ENCODE measurements at places on chromosomes 2 and 18. TPM values are rescaled to one million over a fixed set of nuclear protein-coding genes. Genes with fewer than 3 reads are reported as not detected.

GRCh38 chr2:196170606-196171247 is 651 bp downstream of the STK17B start:
- peak; percentile 51 for DNase-seq
- H3K4me3 ChIP-seq: peak overlapping the region; percentile 94
- H3K27me3 ChIP-seq: peaks cover 2% of the 10 kb centered on the region
- peaks cover 39% of the 10 kb centered on the region for H3K4me1 ChIP-seq
- H3K27ac ChIP-seq: peak overlapping the region; percentile 83

DNA sequence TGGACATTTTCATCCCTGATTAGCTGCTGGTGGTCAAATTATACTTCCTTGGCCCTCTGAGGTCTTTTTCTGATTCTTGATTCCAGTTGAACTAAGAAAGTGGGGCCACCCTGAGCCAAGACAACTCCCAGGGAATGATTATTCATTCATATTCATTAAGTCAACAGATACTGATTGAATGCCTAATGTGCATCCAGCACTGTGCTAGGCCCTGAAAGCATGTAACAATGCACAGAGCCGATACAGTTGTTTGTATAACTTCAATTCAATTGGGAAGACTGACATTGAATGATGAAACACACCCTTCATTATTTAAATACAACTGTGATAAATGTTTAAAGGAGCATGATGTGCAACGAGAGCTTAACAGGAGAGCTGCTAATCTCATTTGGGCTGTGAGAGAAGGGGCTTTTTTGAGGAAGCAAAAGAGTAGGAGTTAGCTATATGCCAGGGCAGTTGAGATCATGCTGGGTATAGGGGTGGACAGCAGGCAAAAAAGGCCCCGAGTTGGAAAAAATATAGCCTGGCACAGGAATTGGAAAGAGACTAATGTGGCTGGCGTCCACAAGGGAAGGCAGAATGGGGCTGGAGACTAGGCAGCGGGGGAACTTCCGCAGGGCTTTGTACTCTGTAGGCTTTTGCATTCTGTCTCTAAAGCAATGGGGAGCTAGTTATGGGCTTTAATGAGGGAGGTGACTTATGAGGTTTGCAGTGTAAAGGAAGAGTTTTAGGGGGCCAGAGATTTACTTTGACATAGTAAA is 57.2 kb upstream of the ACVR1 start:
- no peak overlapping the region for H3K4me3 ChIP-seq
- no peaks in the 10 kb centered on the region for H3K36me3 ChIP-seq
- DNase-seq: no peak
- peaks cover 4% of the 10 kb centered on the region for H3K27me3 ChIP-seq
- no peaks in the 10 kb centered on the region for H3K4me1 ChIP-seq

GRCh38 chr18:66769375-66769774 is 165.5 kb upstream of the CDH19 start:
- no peaks in the 10 kb centered on the region for H3K27me3 ChIP-seq
- no peak overlapping the region for H3K27ac ChIP-seq
- H3K36me3 ChIP-seq: no peaks in the 10 kb centered on the region

- DNase-seq: no peak
- no peaks in the 10 kb centered on the region for H3K36me3 ChIP-seq
- H3K4me1 ChIP-seq: peaks cover 21% of the 10 kb centered on the region
- no peaks in the 10 kb centered on the region for H3K27me3 ChIP-seq
Observed at GRCh38 chr2:48213646-48214045, 307.3 kb upstream of the FBXO11 start.

DNA sequence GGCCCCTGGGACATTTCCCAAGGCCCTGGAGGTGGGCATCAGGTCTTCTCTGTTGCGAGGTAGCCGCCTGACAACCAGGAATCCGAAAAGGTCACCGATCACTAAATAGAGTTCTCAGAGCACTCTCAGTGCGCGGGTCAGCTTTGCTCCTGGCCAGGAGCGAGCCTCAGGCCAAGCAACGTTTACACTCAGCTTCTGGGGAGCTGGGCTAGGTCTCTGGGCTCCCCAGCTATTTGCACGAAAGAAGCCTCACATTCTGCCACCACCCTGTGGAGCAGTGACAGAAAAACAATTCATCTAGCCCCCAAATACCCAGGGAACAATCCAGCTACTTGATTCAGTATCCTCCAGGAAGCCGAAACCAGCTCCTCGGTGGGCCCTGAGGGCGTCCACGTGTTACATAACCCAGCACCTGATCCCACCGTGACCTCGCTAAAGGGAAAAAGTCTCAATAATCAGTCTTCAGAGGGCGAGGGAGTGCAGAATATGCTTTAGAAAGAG is 3.3 kb downstream of the SH3BP4 start:
- peaks cover 15% of the 10 kb centered on the region for H3K27me3 ChIP-seq
- DNase-seq: no peak
- H3K4me1 ChIP-seq: peaks cover 76% of the 10 kb centered on the region
- peak overlapping the region; percentile 47 for H3K27ac ChIP-seq

DNA sequence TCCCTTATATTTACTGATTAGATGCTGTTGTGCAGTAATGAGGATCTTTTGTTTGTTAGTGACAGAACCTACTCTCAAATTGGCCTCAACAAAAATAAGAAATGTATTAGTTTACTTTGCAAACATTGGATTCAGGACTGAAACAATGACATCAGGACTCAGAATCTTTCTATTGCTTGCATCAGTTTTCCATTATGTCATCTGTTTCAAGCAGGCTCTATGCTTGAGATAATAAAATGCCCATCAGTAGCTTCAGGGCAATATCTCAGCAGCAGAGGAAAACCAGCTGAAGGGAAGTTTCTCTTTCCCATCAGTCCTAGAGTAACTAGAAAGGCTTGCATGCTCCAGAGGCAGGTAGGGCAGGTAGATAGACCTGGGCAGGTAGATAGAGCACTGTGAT is 375.5 kb upstream of the SLC8A1 start:
- no peak overlapping the region for H3K4me3 ChIP-seq
- peaks cover 5% of the 10 kb centered on the region for H3K4me1 ChIP-seq
- 0 out of 2 replicates have a peak, but pooled peaks cover under 1% of the 10 kb centered on the region for H3K36me3 ChIP-seq
- DNase-seq: no peak
- H3K27ac ChIP-seq: no peak overlapping the region
- no peaks in the 10 kb centered on the region for H3K27me3 ChIP-seq

DNA sequence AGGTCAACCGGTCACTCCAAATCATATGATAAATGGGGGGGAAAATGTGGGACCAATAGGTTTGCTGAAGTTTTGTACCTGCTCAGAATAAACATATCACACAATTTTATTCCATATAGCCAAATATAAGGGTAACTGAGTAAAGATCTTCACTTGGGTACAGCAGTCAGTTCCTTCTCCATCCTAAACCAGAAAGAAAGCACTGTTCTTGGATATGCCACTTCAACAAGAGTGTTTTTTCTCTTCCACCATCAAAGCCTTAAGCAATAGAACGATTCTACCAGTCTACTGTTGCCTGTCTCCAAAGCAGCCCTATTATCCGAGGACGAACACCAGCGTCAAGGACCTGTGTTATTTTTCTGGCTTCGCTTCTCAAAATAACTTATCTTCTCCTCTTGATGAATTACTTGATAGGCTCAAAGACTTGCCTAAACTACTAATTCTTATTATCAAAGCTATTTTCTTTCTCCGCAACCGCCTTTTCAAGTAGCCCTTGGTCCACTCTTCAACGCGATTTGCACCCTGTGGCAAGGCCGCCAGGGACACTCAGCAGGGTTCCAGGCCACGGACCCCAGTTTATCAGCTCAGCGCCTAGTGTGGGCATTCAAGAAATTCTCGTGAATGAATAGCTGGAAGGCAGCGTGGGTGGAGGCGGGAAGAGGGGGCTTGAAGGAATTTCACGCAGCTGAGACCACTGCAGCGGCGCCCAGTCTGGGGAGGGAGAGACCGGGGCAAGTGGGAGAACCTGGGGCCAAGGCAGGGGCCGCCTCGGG is 646 bp downstream of the ALS2 start:
- H3K36me3 ChIP-seq: peaks cover 6% of the 10 kb centered on the region
- peak overlapping the region; percentile 98 for H3K27ac ChIP-seq
- peaks cover 2% of the 10 kb centered on the region for H3K27me3 ChIP-seq
- no peak for DNase-seq
- H3K4me1 ChIP-seq: peaks cover 57% of the 10 kb centered on the region

- peaks cover 8% of the 10 kb centered on the region for H3K4me1 ChIP-seq
- no peaks in the 10 kb centered on the region for H3K36me3 ChIP-seq
Observed at GRCh38 chr2:218194880-218195279, 22.1 kb upstream of the ARPC2 start.

DNA sequence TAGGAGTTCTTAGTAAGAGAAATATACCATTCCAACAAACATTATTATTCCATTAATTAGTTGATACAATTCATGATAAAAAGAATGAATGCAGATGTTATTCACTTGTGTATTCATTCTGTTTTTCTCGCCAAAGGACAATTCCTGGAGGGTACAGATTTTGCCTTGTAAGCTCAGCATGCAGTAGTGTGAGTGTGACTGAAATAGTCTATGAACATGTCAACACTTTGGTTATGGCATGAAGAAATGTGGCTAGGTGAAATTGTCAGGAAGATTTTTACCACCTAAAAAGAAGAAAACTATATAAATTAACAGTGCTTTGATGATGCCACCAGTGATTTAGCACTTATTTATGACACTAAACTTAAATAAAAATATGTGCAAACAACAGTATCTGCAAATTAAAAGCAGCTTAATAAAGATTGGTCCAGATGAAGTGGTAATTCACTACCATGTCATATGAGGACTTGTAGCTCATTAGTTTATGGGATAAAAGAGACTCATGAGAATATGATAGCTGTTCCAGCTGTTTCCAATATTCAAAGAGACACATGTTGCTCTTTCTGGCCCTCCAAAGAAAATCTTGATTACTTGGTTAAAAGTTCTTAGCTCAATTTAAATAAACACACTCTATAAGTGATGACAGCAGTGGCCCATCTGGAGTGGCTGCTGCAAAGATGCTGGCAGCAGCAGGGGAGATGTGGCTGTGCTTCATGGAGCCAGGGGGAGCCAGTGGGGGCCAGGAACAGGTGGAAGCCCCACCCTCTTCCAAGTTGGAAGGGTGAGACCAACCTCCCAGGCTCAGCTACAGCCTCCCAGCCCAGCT is 165.0 kb downstream of the CDH19 start:
- no peak for DNase-seq
- no peak overlapping the region for H3K27ac ChIP-seq
- no peaks in the 10 kb centered on the region for H3K4me1 ChIP-seq

Gene ANKRD62
- not detected for total RNA-seq

DNA sequence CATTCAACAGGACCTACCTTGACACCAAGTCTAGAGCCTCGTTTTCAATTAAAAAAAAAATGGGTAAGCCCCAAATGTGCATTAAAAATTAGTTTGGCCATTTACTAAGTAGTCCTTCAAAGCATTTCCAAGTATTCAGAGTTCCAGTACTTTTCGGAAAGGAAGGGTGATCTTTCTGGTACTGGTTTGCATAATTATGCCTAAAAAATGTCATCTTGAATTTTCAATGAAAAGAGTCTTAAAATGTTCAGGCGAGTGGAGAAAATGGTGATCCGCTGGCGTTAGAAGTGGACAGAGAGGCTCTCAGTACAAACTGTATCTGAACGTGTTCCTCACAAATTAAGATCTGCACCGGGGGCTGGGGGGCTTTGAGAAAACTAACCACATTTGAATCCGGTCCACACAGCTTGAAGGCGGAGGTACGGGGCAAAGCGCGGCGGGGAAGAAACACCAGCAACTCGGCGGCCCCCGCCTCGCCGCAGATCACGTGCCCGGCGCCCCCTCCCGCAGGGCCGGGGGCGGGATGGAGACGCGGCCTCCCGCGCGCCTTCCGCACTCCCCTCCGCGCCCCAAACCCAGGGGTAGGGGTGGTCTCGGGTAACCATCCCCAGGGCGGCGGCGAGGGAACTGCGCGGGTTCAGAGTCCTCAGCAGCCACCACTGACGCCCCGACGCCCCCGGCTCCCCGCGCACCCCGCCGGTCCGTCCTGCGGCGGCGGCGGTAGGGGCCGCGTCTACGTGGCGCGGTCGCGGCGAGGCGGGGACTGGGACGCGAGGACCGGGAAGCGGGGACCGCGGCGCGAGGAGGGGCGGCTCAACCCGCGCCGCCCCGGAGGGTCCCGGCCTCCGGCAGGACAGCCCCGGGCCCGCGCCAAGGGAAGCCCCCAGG is 564 bp downstream of the LPIN2 start:
- peaks cover 67% of the 10 kb centered on the region for H3K4me1 ChIP-seq
- peak overlapping the region; percentile 93 for H3K27ac ChIP-seq
- peak overlapping the region; percentile 93 for H3K4me3 ChIP-seq
- peaks cover 33% of the 10 kb centered on the region for H3K36me3 ChIP-seq

Gene HOXD11
- total RNA-seq: 8.1 TPM

DNA sequence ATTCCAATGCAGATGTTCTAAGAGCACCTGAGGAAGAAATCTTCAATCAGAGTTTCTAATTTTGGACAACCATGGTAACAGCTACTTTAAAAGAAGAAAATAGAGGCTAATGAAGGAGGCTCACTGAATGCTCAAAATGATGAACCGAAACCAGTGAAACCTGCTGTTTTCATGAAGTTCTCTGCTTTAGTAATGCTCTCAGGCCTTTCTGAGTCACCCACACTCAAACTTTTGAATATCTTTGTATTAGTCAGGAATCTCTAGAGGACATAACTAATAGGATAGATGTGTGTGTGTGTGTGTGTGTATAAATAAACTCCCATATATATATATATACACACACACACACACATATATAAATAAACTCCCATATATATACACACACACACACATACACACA is 76.9 kb upstream of the RIT2 start:
- no peak for DNase-seq
- H3K36me3 ChIP-seq: no peaks in the 10 kb centered on the region
- H3K27ac ChIP-seq: no peak overlapping the region
- no peaks in the 10 kb centered on the region for H3K27me3 ChIP-seq
- no peak overlapping the region for H3K4me3 ChIP-seq

GRCh38 chr2:221807706-221808105 is 235.6 kb upstream of the EPHA4 start:
- no peak overlapping the region for H3K4me3 ChIP-seq
- 0 out of 2 replicates have a peak, but pooled peaks cover 5% of the 10 kb centered on the region for H3K36me3 ChIP-seq
- no peaks in the 10 kb centered on the region for H3K4me1 ChIP-seq
- no peak overlapping the region for H3K27ac ChIP-seq
- no peak for DNase-seq

DNA sequence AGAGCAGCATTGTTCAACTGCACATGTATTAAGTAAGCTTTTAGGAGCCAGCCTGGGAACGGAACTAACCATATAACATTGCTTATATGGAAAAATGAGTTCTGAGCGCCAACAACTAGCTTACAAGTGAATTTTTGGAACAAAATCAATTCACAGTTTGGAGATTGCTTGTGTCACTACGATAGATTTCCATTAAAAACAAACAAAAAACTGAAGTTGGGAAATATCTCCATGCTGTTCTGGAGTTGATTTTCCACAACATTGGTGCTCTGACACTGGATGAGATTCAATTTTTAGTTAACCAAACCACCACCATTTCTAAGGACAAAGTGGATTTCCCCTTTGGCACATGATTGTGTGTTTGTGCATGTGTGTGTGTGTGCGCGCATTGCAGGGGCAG is 56.9 kb upstream of the ZNF397 start:
- no peak overlapping the region for H3K4me3 ChIP-seq
- H3K36me3 ChIP-seq: no peaks in the 10 kb centered on the region
- H3K27me3 ChIP-seq: peaks cover 12% of the 10 kb centered on the region
- H3K4me1 ChIP-seq: no peaks in the 10 kb centered on the region
- DNase-seq: no peak

Gene ELOA2
- total RNA-seq: not detected
